ENCODE measurements at places on chromosomes 3 and 15.

DNA sequence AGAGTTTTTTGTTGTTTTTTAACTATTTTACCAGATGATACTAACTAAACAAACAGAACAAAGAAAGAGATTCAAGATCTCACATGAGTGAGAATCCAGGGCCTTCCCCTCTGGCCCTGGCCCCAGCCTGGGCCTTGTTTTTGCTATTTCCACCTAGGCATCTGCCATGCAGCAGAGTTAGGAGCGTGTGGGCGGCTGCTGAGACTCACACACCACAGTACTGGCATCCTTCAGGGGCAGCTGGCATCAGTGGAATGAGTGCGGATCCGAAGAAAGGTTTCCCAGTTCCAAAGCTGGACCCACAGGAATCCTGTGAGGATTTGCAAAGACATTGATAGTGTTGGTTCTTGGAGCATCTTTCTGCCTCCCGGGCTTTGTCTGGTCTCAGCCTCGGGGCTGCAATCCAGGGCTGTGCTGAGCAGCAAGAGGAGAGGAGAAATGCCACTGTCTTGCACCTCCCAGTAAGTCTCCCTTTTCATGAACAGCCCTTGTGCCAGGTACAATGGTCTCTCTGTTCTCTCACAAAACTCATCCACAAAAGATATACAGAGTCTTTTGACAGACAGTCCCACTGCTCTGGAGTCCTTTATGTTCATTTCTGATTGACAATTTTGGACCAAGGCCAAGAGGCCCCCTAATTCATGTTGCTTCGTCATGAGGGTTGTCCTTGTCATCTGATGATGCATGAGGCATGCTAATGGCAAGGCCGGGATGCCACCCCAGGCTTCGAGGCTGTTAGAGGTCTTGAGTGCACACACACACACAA, 46.6 kb downstream of the APH1B start:
- DNase-seq = no peak

DNA sequence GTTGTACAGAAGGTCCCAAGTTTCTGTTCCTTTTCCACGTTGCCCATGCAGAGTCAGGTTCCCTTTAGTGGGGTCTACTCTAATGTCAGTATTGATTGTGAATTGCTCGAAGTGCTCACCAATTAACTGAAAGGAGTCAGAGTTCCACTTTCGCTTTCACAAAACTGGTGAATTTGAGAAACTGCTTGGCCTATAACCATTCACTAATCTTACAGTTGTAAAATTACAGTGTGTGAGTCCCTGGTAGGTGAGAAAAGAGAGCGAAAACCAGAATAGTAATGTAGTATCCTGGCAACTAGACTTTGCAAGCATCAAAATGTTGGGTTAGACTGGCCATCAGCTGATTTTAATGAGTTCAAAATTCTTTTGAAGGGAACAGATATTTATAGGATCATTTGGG, 237.5 kb upstream of the CHRM5 start:
- no peak for DNase-seq

DNA sequence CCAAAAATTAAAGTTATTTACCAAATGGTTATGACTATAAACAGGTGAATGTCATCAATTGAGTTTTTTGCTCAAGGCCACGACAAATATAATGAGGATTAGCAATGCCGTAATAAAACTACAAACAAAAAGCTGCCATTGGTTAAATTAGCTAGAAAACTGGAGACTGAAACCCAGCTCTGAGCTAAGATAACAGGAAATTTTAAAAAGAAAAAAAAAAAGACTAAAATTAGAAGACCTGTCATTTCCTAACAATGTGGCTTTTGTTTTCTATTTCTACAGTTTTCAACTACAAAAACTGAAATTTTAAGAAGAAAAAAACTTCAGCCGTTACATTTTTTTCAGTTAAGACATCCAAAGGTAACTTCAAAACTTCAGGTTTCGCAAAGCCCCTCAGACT, 9.7 kb downstream of the SLC12A6 start:
- DNase-seq = no peak

GRCh38 chr15:92457471-92458041, 63.9 kb downstream of the ST8SIA2 start:
- DNase-seq = no peak

DNA sequence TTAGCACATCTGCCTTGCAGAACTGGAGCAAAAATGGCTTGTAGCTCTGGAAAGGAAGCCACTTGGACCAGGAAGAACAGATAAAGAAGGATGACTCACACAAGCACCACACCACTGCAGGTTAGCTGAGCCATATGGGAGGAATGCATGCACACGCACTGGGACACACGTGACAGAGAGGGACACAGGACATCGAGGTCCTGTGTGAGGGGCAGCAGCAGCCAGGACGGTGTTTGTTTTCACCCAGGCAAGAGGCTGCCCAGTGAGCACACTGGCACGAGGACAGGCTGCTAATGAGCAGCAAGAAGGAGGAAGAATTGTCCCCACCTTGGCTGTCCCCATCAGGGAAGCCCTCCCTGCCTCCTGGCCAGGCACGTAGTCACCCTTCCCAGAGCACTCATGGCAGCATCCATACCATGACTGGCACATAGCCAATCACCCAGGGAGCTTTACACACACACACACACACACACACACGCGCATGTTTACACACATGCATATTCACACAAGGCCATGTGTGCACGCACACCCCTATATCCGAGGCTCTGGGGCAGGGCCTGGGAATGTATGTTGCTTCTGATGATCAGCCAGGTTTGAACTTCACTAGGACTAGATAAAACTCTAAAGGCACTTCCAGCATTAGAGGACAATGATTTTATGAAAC, 24.0 kb upstream of the SPTBN5 start:
- DNase-seq = no peak

DNA sequence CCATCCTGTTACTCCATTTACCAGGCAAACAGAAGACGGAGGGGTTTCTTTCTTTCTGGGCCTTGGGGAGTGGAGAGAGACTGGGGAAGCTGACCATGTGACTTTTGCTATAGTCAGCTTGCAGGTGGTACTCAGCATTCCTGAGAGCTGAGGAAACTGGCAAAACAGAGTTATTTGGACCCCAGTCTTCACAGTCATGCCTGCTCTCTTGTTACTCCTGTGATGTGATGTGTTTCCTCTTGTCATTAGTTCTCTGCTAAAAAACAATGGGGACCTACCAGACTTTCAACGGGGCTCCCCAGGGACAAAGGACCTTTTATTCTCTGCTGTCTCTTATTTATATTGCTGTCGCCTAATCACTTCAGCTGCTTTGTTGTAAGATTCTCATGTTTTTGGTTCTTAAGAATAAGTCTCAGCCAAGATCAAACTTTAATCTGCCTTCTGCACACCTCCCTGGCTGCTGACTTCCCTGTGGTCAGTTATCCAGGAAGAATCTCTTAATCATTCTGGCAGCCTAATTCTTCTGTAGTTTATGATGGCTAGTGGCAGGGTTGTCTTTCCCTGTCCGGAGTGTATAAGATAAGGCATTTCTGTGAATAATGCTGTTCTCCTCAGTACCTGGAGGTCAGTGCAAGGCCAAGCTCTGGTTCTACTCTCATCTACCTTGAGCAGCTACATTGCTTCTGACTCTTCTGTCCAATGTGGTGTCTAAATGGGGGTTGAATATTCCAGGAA, 8.8 kb downstream of the STARD9 start:
- DNase-seq = no peak

DNA sequence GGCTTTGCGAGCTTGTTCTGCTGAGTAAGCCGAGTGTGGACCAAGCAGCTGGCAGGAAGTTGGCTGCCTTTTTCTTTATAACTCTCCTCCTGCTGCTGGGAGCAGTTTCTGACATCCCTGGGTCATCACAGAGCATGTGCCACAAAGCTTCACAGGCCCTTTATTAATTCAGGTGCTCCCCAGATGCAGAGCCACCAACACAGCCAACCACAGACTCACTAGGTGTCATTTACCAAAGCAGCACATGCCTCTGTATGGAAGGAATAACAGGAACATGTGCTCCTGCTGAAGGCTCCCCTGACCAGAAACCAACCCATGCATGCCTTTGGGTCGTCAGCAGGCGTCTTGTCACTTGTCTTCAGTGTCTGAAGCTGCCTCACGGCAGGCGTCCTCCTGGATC, 152.5 kb downstream of the ADAMTS17 start:
- DNase-seq = no peak

DNA sequence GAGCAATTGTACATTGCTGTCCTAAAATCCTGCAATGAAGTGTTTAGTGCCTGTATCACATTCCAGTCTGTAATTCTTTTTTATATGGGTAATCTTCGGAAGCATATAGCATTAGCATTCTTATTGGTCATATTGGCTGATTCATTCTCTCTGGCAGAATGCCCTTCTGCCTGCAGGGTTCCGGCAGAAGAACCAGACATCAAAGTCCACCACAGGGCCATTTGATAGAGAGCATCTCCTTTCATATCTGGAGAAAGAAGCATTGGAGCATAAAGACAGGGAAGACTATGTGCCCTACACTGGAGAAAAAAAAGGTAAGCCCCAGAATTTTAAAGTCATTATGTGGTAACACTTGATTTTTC, 39.6 kb downstream of the TMOD3 start:
- no peak for DNase-seq

- no peak for DNase-seq
Observed at GRCh38 chr15:94487635-94488034, 256.3 kb downstream of the MCTP2 start.

DNA sequence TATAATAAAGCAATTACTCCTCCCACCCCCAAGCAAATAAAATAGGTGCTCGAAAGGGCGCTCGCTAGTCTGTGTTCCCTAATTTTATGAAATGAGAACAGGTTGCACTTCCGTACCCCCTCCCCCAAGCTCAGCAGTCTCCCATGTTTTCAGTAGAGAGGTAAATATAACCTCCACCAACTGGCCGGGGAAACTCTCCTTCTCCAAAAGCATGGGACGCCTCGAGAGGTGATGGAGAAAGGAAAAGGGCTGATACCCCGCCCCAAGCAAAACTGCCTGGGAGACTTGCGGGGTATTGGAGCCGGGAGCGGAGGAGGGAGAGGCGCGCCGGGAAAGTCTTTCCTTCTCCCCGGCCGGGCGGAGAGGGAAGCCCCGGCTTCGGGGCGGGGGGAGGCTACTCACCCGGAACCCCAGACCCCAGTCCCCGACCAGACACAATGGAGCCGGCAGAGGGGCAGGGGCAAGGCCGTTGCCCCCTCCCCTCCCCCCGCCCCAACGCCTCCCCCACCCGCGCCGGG, 605 bp downstream of the DCUN1D1 start:
- peak; percentile 18 for DNase-seq

DNA sequence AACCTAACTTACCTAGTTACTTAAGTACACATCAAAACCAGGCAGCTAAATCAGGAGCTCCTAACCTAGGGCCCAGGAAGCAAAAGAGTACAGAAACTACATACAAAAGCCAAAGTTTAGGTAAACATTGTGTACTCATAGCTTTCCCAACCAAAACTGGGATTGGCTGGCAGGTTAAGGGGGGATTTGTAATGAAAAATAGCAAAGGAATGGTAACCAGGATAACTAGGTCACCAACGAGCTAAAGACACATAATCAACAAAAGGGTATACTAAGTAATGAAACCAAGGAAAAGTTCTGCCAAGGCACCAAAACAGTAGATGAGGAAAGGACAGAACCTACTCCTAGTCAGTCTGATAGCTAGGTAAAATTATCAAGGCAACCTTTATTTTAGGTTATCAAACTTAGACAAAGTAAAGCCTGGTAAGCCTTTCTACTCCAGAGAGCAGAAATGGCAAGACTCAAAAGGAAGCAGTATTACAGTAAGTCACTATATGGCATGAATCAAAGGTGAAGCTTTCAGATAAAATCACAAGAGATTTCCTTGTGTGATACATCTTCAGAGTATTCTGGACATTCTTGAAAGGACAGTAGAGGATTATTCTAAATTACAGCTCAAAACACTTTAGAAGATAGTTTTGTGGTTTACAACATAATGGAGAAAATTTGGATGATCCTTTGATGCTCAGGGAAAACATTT, 10.2 kb downstream of the TRA2B start:
- DNase-seq = no peak

GRCh38 chr3:182486463-182486862, 306.8 kb upstream of the ATP11B start:
- no peak for DNase-seq

GRCh38 chr3:43394041-43394554, 107.8 kb downstream of the SNRK start:
- no peak for DNase-seq

- no peak for DNase-seq
Observed at GRCh38 chr3:186772281-186772694, 11.1 kb upstream of the EIF4A2 start.

DNA sequence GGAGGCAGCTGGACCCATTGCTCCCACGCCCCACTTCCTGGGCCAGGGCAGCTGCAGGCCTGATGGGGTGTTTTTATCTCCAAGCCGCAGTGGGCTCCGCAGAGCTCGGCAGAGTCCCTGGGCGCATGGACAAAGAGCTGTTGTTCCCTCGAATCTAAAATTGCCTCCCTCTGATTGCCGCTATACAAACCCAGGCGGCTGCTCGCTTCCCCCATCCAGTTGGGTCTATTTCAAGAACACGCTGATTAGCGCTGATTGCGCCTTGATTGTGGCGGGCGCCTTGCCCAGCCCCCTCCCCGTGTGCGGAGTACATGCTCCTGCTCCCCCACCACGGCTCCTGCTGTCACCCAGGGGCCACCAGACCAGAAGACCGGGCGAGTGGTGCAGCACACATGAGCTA, 43.4 kb upstream of the SLC6A1 start:
- DNase-seq = no peak

- no peak for DNase-seq
Observed at GRCh38 chr3:101144105-101144504, 150.9 kb upstream of the ABI3BP start.

DNA sequence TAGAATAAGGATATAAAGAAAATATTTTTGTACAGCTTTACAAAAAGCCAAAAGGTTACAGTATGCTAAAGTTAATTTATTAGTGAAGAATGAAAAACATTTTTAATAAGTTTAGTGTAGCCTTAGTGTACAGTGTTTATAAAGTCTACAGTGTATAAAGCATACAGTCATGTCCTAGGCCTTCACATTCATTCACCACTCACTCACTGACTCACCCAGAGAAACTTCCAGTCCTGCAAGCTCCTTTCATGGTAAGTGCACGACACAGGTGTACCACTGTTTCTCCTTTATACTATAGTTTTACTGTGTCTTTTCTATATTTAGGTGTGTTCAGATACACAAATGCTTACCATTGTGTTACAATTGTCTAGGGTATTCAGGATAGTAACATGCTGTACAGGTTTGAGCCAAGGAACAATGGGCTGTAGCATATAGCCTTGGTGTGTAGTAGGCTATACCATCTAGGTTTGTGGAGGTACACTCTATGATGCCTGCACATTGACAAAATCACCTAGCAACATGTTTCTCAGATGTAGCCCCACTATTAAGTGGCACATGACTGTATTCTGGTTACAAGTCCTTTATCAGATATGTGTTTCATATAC, 197.1 kb upstream of the KBTBD8 start:
- no peak for DNase-seq

DNA sequence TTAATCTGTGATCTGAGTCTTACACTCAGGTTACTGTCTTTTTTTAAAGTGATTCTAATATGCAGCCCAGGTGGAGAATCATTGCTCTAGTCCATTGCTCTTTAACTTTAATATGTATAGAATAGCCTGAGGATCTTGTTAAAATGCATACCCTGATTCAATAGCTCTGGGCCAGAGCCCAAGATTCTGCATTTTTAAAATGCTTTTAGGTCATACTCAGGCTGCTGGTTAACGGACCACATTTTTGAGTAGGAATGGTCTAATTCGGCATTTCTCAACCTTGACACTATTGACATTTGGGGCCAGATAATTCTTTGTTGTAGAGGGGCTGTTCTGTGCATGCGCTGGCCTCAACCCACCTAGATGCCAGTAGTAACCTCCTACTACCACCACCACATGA, 20.9 kb upstream of the FSTL1 start:
- DNase-seq = no peak

- DNase-seq = no peak
Observed at GRCh38 chr3:196803891-196804468, 63.7 kb upstream of the SENP5 start.
